ENCODE measurements at places on chromosomes 2 and 18.

GRCh38 chr2:108118996-108119395 lies 120.8 kb upstream of the SULT1C3 start:
- DNase-seq, result no peak

DNA sequence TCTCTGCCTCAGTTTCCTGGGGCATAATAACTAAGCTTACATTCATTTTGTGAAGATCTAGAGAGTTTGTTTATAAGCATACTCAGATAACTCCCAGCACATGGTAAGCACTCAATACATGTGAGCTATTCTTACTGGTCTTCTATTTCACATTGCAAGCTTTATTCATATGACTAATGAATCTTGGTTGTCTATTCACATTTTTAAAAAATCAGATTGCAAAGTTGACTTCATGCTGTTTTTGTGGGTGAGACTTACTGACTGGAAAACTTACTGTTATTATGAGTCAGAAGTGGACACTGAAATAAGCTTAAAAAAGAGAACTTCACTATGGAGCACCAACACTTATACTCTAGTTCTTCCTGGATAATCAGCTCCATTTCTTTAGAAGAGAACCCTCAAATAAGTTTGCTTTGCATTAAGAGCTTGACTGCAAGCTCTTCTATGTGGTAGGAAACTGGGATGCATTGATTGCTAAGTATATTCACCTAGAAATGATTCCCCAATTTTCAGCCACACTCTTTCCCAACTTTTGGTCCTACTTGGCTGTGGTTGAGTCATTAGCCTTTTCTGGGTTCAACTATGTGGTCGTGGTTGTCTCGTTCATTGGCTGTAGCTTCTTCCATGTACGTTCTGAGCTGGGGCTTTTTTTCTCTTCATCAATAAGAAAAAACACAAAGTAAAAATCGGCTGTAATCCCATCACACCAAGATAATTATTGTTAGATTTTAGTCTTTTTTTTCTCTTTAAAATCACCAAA lies 29.5 kb upstream of the RBMS1 start:
- DNase-seq, result no peak

DNA sequence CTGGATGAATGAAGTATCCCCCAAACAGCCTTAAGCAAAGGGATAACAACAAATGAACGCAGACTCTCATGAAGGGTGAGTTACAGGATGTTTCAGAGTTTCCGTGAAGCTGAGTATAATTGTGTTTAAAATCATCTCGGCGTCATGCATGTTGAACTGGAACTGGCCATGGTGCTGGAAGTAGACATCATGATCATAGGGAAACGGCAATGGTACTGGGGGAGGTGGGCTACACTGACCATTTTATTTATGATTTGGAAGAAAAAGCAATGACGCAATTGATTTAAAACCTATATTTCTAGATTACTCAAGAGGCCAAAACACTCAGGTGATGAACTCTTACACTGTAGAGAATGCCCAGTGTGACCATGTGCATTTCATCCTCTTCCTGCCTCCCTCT lies 387.9 kb upstream of the MYT1L start:
- DNase-seq, result no peak

- no peak for DNase-seq
Observed at GRCh38 chr2:175648577-175649063, 353.4 kb downstream of the LNPK start.

DNA sequence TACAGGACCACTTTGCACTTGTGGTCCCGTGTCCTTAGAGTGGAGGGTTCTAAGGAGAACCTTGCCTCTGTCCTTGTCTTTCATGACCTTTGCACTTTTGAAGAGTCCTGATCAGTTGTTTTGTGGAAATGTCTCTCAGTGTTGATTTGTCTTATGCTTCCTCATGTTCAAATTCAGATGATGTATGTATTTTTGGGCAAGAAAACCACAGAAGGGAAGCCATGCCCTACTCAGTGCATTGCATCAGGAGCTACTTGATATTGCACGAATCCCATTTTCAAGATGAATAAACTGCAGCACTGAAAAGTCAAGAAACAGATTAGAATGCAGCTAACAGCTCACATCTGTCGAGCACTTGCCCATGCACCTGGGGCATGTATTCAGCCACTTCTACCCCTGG lies 152.2 kb downstream of the INHBB start:
- no peak for DNase-seq

- no peak for DNase-seq
Observed at GRCh38 chr2:159226059-159226461, 60.4 kb downstream of the WDSUB1 start.

- no peak for DNase-seq
Observed at GRCh38 chr18:3966642-3967358, 488.3 kb downstream of the DLGAP1 start.

GRCh38 chr2:54666131-54666633 lies 57.3 kb upstream of the EML6 start:
- no peak for DNase-seq

DNA sequence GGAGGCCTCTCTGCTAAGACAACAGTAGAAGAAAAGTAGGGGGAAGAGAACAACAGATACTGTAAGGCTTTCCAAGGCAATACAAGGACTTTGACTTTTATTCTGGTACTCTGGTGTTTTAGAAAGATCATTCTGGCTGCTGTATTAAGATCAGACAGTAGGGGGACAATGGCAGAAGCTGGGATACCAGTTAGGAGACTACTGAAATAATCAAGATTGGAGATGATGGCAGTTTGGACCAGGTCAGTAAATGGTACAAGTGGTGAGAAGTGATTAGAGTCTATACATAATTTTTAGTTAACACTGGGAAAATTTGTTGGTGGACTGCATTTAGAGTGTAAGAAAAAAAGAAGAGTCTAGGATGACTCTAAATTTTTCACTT lies 139.7 kb downstream of the ROCK1 start:
- DNase-seq, result no peak

GRCh38 chr2:233061591-233062450 lies 1.7 kb downstream of the INPP5D start:
- DNase-seq, result no peak

DNA sequence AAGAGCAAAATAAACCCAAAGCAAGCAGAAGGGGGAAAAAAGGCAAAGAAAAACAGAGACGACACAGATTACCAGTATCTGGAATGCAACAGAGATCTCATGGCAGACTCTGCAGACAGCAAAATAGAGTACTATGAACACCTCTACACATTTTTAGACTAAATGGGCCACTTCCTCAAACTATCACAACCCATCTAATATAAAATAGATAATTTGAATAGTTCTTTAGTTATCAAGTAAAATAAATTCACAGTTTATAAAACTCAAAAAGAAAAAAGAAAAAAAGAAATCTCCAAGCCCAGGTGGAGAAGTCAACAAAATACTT lies 16.6 kb downstream of the SESTD1 start:
- no peak for DNase-seq

- DNase-seq, result no peak
Observed at GRCh38 chr2:177900082-177900481, 172.5 kb downstream of the PDE11A start.

GRCh38 chr2:32835148-32835547 lies 111.6 kb upstream of the LTBP1 start:
- no peak for DNase-seq

DNA sequence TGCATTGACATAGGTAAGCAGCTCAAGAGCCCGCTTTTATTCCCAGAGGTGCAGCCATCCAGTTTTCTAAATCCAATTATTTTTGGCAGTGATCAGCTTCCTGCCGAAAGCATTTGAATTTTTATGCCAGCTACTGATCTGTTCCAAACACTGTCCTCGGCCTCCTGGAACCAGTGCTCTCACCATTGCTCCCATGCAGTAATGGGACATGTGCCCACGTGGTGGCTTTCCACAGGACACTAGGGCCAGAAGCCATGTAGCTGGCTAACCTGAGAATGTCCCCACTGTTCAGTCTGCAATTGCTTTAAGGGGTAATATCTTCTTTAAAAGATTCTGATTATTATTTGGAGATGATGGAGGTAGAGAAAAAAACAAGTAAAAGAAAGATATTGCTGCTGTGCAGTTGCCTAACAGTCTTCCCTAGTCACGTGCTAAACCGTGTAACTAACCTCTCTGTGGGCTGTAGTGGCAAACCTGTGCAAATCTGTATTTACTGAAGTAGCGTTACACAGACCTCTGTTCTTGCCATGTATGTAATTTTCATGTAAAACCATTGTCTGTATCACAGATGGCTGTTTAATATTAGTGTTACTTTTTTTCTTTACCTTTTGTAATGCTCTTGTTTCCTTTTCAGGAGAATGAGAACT lies 13.0 kb downstream of the GRHL1 start:
- DNase-seq, result no peak

- no peak for DNase-seq
Observed at GRCh38 chr18:23825496-23825895, 136.2 kb downstream of the LAMA3 start.

DNA sequence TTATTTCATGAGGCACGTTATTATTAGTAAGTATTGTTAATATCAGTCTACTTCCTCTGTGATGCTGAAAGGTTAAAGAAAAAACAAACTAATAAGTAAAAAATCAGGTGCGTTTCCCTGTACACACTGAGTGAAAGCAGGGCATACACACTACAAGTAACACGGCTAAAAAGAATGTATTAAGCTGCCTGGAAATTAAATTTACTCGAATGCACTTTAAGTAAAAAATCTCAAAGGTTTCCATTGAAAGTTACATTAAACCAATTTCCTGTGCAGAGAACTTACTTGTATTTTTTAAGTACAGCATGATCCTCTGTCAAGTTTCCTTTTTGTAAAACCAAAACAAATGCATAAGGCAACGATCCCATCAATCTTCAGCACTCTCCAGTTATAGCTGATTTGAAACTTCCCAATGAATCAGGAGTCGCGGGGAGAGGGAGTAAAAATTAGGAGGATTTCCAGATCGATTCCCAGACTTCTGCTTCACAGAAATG lies 633 bp downstream of the BCL2 start:
- no peak for DNase-seq

- DNase-seq, result no peak
Observed at GRCh38 chr2:26011990-26012856, 21.7 kb upstream of the RAB10 start.

- no peak for DNase-seq
Observed at GRCh38 chr2:156955701-156956100, 301.8 kb upstream of the GALNT5 start.

- no peak for DNase-seq
Observed at GRCh38 chr2:234829074-234829455, 122.8 kb upstream of the SH3BP4 start.

- no peak for DNase-seq
Observed at GRCh38 chr2:178845566-178846457, 38.6 kb upstream of the TTN start.

GRCh38 chr2:241957276-241957675 lies 87.7 kb downstream of the RTP5 start:
- DNase-seq, result no peak

DNA sequence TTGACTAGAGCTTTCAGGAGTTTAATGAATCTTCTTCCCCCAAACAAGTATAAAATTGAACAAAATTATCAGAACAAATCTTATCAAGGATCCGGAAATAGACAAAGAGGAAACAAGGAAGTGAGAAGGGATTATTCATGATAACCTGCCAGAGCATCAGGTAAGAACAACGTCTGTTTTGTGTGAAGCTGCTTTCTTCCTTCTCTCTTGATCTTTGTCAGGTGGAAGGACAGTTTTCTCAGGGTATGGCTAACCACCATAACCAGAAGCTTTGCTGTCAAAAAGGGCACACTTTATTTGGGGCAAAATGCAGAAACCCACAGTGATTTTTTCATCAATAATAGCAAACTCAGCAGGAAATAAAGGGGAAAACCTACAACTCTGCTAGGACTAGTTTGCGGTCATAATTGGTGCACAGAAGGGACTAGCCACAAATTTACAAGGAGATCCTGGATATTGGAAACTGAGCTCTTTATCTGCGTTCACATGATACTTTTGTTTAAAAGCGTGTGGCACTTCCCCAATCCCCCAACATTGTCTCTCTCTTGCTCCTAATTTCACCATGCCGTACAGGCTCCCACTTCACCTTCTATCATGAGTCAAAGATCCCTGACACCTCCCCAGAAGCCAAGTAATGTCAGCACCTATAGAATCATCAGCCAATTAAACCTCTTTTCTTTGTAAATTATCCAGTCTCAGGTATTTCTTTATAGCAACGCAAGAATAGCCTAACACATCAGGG lies 124.2 kb downstream of the FSIP2 start:
- DNase-seq, result no peak

DNA sequence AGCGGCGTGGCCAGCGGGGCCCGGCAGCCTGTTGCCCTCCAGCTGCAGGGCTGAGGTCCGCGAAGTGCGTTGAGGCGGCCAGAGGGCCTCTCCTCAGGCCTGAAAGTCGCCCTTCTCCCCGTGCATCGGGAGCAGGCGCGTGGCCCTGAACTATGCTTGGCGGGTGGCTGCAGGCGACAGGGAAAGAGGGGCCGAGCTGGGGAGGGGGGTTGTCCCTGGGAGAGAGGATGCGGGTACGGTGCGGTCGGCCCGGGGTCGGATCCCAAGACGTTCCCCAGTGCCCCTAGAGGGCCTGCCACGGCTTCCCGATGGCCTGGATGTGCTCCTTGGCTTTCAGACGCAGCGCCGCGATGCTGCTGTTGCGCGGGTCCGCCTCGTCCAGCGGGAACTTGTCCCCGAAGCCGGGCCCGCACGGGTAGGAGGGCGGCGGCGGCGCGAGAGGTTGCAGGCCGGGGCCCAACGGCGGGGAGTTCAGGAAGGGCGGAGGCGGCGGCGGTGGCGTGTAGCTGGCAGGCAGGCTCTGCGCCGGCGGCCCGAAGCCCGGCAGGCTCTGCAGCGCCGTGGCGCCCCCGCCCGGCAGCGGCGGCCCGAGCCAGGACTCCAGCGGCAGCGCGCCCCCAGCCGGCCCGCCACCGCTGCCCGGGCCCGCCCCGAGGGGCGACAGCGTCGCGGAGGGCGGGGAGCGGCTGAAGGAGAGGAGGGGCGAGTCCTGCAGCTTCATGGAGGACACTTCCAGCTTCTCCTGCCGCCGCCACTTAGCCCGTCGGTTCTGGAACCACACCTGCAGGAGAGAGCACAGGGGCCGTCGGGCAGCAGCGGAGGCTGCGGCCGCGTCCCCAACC lies 4.3 kb downstream of the RAX start:
- no peak for DNase-seq

DNA sequence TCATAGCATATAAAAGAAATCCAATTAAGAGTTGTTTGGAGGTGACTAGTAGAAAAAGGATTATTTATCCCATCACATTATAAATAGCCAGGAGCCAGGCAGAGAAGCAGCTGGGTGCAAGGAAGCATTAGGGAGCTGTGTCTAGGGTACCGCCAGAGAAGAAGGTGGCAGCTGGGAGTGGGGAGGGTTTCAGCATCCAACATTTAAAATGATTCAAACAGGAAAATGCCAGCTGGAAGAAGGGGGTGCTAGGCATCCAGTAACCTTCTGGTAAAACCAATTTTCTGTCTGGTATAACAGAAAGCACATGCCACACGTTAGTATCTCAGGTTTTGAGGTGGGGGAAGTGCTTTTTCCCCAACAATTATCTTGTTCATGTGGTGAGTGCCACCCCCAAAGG lies 452.4 kb downstream of the ZEB2 start:
- DNase-seq, result no peak

- DNase-seq, result no peak
Observed at GRCh38 chr18:48161911-48162698, 231.6 kb upstream of the SMAD2 start.
